ENCODE measurements at places on chromosomes 5 and 9. TPM values are rescaled to one million over a fixed set of nuclear protein-coding genes. Genes with fewer than 3 reads are reported as not detected.
A peak's percentile ranks its signal among the peaks of the same experiment; 100 is the strongest.

DNA sequence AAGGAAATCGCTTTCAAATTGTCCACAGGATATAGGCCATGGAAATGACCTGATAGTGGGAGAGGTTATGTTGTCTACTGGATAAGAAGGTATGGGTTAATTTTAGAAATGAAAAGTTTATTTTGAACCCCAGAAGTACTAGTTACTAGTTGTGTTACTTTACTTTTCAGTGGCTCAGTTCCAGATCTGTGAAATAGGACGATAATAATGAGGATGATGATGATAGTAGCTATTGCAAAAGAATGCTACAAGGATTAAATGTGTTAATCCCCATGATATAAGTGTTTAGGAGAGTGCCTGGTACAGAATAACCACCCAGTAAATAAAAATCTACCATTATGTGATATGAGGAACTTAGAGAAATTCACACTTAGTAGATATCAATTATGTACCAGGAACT lies 120.8 kb downstream of the PDE4D start:
- no peak for DNase-seq

DNA sequence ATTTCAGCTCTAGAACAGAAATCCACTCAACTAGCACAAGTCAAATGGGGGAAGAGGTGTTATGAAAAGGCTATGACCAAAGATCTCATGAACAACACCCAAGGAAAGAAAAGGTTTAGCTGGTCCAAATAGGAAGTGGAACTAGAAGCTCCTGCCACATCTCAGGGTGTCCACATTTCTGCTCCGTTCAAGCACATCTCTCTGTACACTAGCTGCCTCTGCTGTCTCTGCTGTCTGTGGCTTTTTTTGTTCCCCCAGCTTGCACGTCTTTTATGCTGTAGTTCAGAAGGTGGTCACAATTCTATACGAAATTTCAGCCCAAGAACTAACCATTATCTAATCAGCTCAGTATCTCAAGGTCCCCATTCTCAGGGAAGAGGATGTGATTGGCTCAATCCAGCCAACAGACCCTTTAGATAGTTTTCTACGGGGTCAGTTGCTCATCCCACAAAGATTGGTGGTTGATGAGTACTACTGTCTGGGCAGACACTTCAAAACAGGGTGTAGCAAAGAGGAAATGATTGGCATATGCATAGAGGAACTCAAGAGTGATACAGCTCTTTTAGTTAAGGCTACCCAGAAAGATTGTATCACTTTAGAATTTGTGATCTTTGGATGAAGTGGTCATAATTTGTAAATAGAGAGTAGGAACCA lies 44.0 kb downstream of the FANCC start:
- no peak for DNase-seq

- no peak for DNase-seq
Observed at GRCh38 chr9:136326061-136326760, 1.1 kb upstream of the GPSM1 start.

DNA sequence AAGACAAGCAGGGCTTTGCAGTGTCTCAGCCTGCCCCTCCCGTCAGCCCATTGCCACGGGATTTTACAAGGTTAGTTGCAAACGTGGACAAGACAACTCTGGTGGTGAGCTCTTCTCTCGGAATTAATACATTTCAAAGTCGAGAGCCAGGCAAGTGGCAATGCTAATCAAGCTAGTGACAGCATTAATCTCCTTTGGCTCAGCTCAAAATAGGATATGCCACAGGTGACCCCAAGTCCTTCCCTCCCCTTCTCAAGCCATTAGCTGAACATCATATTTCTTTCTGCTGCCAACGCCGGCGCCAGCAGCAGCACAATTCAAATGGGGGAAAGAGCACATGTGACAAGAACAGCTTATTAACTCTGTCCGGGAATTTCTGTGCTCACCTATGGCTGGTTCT lies 190.1 kb downstream of the ATPSCKMT start:
- DNase-seq = no peak

DNA sequence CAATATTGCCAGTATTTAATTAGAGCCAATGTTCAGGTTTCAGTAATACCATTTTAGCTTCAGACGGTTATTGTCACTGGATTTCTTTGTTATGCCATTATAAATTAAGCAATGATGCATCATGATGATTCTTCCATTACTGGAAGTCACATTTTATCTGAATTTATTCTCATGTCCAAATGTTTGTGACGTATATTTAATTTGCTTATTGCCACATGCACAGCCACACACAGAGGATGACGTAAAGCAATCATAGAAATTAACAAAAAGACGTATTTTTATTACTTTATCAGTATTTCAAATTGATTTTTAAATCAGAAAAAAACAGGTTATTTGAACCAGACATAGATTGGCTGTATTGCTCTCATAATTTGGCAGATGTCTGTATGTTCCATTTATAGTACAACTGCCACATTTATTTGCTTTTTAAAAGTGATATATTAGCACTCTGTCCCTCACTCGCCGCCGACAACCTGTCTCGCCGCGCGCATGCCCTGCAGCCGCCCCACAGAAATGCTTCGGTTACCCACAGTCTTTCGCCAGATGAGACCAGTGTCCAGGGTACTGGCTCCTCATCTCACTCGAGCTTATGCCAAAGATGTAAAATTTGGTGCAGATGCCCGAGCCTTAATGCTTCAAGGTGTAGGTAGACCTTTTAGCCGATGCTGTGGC lies 970.9 kb downstream of the CDH12 start:
- no peak for DNase-seq

GRCh38 chr5:68054638-68055037 lies 160.9 kb upstream of the PIK3R1 start:
- no peak for DNase-seq

- DNase-seq = peak; percentile 38
Observed at GRCh38 chr9:134547161-134548100, 94.2 kb upstream of the COL5A1 start.

- DNase-seq = no peak
Observed at GRCh38 chr5:137342764-137343163, 156.4 kb downstream of the SPOCK1 start.

- no peak for DNase-seq
Observed at GRCh38 chr9:93413530-93413929, 38.0 kb upstream of the FAM120A start.

- no peak for DNase-seq
Observed at GRCh38 chr5:126139086-126139485, 284.1 kb upstream of the GRAMD2B start.

DNA sequence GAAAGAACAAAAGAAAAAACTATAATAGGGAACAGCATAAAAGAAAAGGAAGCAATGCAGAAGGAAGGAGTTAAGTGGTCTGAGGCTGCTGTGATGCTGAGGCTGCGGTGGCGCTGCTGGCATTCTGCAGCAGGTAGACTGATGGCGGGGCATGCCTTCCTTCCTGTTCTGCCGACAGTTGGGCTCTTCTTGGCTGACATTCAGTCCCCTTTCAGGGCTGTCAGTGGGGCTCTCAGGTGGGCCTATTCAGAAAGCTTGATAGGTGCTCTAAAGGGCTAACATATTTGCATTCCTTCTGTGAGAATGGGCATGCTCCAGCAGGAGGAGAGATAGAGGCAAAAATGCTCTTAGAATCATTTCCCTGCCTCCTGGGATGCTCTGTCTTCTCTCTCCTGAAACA lies 5.1 kb upstream of the CLINT1 start:
- no peak for DNase-seq

DNA sequence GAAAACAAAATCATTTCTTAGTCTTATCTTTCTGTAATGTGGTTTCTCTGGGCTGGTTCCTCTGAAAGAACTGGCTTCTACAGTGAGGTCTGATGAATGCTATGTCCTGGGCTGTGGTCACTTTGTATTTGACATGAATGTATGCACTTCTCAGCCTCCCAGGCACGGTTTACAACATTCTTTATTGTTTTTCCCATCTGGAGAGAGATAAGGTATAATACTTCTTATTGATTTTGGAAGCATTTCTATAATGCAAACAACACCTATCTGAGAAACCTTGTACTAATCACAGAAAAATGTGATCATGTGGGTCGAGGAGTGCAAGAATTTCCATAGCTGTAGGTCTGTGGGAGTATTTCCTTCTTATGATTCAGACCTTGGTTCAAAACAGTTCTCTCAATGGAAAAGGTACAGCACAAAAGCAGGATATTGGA lies 46.9 kb downstream of the ACTBL2 start:
- DNase-seq = no peak

- DNase-seq = no peak
Observed at GRCh38 chr9:85727500-85727899, 14.3 kb downstream of the AGTPBP1 start.

- DNase-seq = no peak
Observed at GRCh38 chr9:104075801-104076753, 18.0 kb upstream of the SMC2 start.

GRCh38 chr5:142295084-142295758 lies 29.6 kb downstream of the SPRY4 start:
- no peak for DNase-seq

- DNase-seq = no peak
Observed at GRCh38 chr9:93576258-93577077, at the start of gene PHF2. Gene PHF2, plus strand, starts transcription at chr9:93576584. Its CDS starts 190 bp downstream, at chr9:93576774.

- no peak for DNase-seq
Observed at GRCh38 chr9:3161912-3162311, 318.0 kb upstream of the PUM3 start.

GRCh38 chr5:96084874-96085506 lies 123.3 kb upstream of the ELL2 start:
- no peak for DNase-seq

DNA sequence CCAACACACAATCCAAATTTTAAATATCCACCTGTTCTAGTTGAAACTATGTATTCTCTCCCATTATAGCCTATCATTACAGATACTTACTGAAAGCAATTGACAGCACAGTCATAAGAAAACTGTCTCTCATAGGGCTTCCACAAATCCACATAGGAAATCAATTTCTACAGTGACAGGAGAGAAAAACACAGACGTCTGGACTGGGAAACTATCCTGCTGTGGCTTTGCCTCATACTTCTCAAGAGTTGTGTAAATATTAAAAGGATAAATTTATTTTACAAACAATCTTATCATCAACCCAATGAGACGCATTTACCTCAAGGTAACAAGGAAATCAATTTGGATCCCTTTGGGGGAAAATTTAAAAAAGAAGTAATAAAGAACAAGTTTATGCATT lies 517.5 kb downstream of the EFNA5 start:
- no peak for DNase-seq

DNA sequence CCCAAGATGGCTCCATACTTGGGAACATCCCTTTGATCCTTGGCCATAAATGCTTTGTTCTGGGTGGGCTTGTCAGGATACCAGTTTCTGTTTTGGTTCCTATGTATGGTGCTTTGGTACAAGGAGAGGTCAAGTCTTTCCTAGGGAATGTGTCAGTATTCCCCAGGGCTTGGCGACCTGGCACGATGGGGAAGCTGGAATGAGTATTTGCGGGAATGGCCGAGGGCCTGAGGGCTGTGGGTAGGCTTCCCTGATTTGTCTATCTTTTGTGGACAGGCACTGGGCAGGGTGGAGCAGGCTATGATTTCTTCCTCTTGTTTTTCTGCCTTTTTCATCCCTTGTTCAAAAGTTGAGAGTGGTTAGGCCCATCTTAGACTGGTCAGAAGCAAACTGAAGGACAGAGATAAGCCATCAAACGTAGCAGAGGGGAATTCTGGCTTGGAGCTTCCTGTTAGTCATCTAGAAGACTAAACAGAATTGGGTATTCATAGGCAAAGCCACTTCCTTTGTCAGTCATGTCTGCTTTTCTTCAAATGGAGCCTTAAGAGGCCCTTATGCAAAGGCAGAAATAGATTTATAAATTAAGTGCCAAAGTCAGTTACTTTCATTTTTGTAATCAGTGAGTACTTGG lies 13.7 kb downstream of the DOCK2 start:
- no peak for DNase-seq

GRCh38 chr9:137368431-137369035 lies 54.4 kb downstream of the EXD3 start:
- DNase-seq = peak; percentile 69

SPATA31A3 gene
- total RNA-seq = not detected

ZNF454 gene
- total RNA-seq = 1.5 TPM

AGGF1 gene
- 16.0 TPM for total RNA-seq

KIAA1958 gene
- total RNA-seq = 3.9 TPM

PCDHGA5 gene
- 6.6 TPM for total RNA-seq

C5orf24 gene
- 21.9 TPM for total RNA-seq

PROB1 gene
- total RNA-seq = 50.3 TPM

LURAP1L gene
- total RNA-seq = 2.2 TPM

PDLIM7 gene
- 37.0 TPM for total RNA-seq

GNA14 gene
- total RNA-seq = 1.9 TPM

FAM240B gene
- not detected for total RNA-seq

TEX53 gene
- not detected for total RNA-seq

GPR21 gene
- total RNA-seq = not detected

FABP6 gene
- 3.4 TPM for total RNA-seq

RNF180 gene
- total RNA-seq = 12.4 TPM
